Renal cortical epithelial cell (primary cell): ENCODE measurements at places on chromosomes 3 and 15.

GRCh38 chr3:51385621-51386091 is 565 bp downstream of the MANF start:
- peak; percentile 22 for DNase-seq

DNA sequence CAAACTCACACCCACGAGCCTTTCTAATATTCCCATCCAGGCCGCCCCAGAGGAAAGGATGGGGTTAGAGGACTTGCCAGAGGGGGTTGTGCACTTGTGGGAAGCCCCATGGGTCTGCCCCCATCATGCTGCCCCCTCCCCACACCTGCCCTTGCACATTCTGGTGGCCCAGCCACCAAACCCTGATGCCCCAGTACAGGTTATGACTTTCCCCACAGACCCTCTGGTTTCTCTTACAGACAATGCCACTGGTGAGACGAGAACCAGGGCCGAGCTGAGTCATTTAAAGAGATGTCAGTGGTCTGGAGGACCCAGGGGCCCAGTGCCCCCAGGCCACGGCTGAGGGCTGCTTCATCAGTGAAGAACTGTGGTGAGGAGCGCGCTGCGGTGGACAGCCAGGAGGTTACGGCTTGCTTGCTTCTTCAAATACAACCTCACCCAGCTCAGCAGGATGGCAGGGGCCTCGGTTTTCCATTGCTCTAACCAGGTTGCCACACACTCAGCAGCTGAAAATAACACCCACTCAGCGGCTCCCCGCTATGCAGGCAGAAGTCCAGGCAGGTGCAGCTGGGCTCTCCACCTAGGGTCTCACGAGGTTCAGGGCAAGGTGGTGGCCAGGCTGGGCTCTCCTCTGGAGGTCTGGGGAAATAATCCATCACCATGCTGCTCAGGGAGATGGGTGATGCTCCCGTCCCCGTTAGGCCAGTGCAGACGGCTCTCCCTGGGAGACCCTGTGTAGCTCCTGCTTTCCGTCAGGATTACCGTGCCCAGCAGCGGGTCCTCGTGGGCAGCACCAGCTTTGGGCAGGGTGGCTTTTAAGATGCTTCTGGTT is 13.8 kb upstream of the SNRPA1 start:
- DNase-seq = no peak

DNA sequence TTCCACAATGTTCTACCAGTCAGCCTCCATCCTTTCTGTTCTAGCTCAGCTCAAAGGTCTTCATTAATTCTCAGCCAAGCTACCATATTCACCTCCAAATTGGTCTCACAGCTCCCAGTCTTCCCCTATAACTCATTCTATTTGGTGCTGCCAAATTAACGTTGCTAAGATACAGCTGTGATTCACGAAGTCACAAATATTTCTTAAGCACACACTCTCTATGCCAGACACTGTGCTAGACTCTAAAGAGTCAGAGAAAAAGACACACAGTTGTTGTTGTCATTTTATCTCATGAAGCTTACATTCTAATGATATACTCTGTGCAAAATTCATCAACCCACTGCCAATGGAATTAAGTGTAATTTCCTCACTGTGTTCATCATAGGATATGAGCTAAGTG is 102.8 kb downstream of the FRMD5 start:
- peak; percentile 44 for DNase-seq

GRCh38 chr3:114856835-114857234 is 290.3 kb downstream of the ZBTB20 start:
- DNase-seq = no peak

DNA sequence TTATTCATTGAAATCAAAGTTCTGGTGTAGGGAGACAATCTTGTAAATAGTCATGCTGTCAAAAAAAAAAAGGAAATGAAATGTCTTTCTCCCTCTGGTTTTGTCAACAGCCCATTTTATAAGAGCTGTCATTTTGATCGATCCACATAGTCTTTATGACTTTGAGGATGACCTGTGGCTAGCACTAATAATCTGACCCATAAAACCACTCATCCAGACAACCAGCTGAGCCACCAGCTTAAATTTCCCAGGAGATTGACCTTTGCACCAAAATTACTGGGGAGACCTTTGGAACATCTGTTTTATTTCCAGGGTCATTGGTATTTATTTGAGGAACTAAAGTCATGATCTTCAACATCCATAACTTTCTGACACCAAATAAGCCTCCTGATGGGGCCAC is 98.5 kb upstream of the MME start:
- no peak for DNase-seq

DNA sequence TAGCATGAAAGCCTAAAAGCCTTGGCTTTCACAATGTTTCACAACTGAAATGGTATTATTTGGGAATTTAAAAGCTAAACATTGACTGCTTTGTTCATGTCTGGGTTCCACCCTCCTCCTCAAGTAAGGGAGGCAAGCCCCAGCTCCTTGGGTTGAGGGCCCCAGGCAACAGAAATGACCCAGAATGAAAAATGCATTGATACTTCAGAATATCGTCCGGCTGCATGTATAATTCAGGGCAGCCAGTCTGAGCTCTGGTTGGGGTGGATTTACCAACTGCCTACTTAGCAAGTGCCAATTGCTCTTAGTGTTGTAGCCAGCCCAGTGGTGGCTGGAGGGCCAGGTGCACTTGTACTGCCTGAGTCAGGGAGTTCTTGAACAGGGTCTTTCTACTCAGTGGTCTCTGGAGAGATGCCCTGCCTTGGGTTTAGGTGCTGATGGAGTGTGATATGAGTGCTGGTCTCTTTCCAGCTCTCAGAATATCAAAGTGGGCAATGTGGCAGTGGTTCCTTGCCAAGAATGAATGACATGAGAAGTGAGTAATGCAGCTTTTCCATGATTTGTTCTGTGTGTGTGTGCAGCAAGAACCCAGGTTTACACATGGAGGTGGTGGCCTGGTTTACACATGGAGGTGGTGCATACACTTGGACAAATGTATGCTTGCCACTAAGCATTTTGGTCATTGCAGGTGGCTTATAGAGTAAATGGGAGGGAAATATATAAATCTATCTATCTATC is 40.9 kb upstream of the ADAMTSL3 start:
- peak; percentile 54 for DNase-seq

- no peak for DNase-seq
Measured at GRCh38 chr3:182682263-182683241, 110.8 kb upstream of the ATP11B start.
